Muscle of arm (tissue), 14 donors: ENCODE measurements at places on chromosomes 6 and 20. TPM values are rescaled to one million over a fixed set of nuclear protein-coding genes. Genes with fewer than 3 reads are reported as not detected.
A peak's percentile ranks its signal among the peaks of the same experiment; 100 is the strongest.

GRCh38 chr6:155093430-155093829 is 98.3 kb downstream of the TIAM2 start:
- no peak for DNase-seq

DNA sequence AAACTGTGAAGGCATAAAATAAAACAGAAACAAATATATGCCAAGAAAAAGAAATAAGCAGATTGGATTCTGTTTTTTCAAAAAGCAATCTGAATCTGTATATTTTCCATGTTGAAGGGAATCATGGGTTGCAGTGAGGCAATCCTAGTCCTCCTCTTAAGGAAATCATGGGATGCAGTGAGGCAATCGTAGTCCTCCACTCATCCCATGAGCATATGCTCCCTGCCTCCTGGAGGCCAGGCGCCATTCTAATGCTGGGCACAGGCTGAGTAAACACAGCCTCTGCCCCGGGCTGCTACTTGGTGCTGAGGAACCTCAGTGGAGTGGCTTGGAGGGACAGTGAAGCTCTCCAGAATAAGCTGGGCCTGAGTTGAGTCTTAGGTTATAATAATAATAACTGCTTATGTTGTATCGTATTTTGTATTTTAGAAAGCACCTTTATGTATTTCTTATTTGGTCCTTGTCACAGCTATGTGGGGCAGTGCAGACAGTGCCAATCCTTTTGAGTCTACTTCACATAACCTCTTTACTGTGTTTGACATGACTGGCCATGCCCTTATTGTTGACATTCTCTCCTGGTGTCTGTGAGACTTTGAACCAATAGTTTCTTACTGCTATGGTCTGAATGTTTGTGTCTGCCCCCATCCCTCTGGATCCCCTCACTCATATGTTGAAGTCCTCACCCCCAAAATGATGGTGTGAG is 56.6 kb upstream of the CITED2 start:
- no peak for DNase-seq

- peak; percentile 48 for DNase-seq
These were observed 194.9 kb downstream of the PHACTR1 start for GRCh38 chr6:12911427-12911826.

DNA sequence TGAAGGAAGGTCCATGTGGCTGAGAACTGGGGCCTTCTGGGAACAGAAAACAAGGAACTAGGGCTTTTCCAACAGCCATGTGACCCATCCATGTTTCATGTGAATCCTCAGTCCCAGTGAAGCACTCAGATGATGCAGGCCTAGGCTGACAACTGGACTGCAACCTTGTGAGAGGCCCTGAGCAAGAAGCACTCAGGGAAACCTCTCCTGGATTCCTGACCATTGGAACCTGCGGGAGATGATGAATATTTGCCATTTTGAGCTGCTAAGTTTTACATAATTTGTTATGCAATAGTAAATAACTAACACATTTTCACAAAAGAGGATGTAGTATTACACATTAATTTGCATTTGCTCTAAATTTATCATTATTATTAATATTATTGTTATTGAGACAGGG is 38.4 kb upstream of the HLA-G start:
- no peak for DNase-seq

The ARMC2 gene
- 10.2 TPM for polyA plus RNA-seq

GRCh38 chr6:41226752-41227151 is 1.4 kb upstream of the TREML4 start:
- DNase-seq: no peak

DNA sequence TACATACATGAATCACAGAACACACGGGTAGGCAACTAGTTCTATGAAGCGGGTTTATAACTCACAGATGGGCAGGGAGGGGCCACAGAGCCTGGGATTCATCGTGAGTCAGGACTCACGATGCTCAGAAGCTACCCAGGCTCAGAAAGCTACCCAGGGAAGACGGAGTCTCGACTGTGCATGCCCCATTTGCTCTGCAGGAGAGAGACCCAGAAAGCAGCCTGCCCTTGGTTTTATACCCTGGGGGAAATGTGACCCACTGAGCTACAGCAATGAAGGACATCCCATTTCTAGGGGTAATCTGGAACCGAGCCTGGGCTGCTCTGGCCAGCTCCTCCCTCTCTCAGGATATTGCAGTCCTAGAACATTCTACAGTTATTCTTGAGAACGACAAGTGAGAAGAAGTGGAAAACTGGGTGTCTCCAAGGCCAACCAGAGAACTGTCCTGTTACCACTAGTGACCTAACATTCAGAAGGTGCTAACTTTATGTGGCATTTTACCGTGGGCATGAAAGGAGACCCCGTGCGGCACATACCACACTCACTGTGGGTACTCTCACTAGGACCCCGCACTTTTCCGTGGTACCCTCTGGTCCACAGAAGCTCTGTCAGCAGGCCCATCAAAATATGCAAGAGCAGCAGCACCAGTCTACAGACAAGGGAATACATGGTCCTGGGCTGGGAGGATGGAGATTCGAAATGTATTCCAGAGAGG is 201.9 kb upstream of the PMEPA1 start:
- no peak for DNase-seq

The SIGLEC1 gene
- 2.9 TPM for polyA plus RNA-seq

The SAMD3 gene
- 2.3 TPM for polyA plus RNA-seq

DNA sequence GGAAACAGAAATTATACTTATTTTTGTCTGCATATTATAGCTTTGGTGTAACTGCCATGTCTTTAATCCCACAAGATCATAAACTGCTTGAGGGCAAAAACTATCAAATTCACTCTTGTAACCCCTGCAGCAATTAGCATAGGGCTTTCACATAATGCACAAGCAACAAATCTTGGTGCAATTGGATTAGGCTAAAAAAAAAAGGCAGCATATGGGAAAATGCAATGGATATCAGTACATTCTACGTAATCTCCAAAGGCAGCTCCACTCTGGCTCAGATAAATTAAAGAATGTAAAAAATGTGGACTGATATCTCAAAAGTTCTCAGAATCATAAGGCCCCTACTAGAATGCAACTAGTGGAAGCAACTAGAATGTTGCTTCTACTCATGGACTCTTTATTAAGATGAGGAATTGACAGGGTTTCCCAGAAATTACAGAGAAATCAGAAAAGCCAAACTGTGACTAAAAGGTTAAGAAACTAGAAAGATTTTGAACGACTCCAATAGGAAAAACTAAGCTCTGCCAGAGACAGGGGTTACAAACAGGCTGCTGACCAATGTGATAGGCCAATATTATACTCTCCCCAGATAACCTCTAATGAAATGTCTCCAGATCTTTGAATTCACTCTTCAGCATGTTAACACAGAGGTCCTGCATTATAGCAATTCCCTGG is 55.0 kb downstream of the FILIP1 start:
- DNase-seq: no peak

The CHD6 gene
- polyA plus RNA-seq: not detected

DNA sequence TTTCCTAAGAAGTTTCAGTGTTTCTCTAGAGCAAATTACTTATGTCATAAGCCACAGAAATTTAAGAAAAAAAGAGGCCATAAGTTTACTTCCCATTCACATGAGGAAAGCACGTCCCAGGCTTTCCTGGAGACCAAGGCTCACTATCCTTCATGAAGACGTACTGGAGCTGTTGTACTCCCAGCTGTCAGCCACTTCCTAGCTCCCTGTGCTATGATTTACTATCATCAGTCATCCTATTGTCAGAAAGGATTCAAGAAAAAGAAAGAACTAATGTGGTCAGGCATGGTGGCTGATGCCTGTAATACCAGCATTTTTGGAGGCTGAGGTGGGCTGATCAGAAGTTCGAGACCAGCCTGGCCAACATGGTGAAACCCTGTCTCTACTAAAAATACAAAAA is 337.4 kb upstream of the SOX4 start:
- no peak for DNase-seq

GRCh38 chr6:122352981-122353664 is 46.3 kb upstream of the HSF2 start:
- DNase-seq: peak; percentile 30

DNA sequence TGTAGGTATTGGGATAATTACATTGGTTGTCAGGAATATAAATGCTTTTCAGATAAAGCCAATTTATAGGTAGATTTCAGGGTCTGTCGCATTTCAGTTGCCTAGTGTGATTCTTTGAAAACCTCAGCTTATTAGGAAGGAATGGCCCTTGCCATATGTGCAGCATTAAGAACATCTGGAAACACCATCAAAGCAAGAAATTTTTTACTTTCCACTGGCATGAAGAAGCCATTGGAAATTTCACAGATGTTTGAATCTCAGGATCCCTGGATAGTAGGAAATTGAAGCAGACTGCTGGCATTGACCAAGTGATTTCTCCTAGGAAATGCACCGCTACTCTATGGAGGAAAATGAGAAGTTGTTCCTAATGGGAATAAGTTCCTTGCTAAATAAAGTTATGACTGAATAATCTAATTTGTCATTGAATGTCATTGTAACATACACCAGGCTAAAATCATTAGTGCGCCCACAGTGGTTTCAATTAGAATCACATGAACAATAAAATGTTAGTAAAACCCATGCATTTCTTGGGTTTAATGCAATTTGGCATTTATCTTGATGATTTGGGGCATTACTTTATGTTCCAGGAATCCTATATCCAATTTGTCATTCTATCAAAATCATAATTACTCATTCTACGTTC is 950.1 kb downstream of the EPHA7 start:
- DNase-seq: peak; percentile 36

The TFAP2A gene
- polyA plus RNA-seq: 14.4 TPM

- DNase-seq: no peak
These were observed 49.6 kb upstream of the RIPOR2 start for GRCh38 chr6:24985323-24985722.

DNA sequence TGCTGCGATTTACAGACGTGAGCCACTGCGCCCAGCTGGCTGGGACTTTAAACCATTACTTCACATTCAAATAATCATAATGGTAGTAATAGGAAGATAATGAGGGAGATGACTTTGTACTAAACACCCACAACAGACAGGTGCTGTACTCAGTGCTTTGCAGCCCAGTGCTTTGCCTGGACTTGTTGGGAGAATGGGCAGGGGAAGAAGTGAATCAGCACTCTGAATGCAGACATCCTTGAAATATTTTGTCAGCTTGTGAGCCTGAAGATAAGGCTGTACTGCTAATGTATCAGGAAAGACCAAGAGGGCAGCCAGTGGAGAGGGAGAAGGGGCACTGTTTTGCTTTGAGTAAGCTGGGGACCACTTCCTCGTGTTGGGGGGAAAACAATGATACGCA is 17.4 kb downstream of the NKX2-2 start:
- DNase-seq: no peak

DNA sequence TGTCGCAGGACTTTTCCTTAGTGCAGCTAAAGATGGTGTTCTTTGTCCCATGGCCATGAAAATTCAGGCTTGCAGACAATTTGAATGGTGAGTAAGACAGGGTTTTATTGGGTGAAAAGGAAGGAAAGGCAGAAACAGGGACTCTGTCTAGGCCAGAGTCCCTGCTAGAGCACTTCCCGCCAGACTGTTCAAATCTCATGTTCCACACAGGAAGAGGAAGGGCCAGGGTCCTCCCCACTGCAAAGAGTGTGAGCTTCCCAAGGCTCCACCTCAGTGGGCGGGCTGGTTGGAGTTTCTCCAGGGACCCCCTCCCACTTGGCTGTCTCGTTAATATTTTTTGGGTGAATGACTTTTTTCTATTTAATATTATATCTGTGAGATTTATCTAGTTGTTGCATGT is 29.0 kb downstream of the COL19A1 start:
- DNase-seq: no peak

DNA sequence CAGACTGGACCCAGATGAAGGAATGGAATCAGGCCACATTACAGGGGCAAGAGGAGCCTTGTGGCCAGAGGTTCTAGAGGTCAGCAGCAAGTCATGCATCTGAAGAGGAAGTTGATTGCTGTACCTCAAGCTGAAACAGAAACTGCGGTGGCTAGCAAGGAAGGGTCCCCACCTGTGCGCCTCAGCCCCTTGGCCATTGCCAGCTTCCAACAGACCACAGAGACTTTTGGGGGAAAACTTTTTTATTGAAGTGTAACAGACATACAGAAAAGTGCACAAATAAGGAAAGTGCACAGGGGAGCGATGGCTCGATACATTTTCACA is 26.8 kb upstream of the SLC9A8 start:
- DNase-seq: no peak

The PGC gene
- not detected for polyA plus RNA-seq

The HLA-A gene
- polyA plus RNA-seq: 102 TPM

The ID1 gene
- 29.6 TPM for polyA plus RNA-seq

The LST1 gene
- 6.3 TPM for polyA plus RNA-seq

DNA sequence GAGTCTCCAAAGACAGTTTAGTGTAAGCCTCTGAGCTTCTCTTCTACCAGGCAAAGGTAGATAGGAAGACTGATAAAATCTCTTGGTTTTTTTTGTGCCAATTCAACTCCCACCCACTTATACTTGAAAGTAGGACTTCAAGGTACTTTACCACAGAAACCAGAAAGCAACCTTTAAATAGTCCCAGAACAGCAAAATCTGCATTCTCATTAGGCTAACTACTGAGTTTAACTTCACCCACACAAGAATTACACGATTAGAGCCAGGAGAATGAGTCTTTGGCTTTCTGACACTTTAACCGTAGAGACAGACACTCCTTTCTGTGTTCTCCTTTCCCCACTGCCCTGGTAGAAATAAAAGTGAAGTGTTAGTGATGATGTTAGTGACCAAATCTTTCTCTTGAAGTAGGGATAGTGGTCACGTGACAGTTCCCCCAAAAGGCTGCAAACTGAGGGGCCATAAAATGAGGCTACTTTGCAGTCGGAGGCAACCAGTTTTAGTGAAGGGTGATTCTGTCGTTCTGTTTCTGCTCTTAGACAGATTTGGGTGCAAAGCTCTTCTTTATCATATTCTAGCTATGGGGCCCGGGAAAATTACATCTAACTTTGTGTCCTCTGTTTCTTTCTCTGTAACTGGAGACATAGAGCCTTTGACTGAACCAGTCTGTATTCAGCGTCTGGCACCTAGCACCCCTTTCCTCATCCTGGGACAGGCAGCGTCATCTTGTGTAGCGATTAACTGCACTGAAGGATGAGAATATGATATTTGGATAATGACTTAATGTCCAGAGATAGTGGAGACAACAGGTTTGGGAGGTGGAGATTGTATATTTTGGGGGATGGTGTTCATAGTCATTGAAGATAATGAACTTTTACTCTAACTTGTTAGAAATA is 206.4 kb upstream of the CITED2 start:
- DNase-seq: no peak

DNA sequence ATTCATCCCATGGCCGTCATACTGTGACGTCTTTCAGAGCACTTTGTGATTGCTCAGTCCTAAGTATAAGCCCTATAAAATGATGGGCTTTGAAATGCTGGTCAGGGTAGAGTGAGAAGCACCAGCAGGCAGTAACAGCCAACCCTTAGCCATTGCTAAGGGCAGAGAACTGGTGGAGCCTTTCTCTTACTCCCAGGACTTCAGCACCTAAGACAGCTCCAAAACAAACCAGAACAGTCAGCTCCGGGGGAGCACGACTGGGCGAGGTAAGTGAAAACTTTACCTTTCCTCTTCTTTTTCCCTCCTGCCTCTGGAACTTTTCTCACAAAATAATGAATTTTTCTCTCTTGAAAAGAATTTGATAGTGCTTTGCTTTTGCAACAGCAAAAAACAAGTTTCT is at the start of gene VIP:
Gene VIP, plus strand, starts transcription at position 104 of the 400 bp plus-strand sequence. CDS start 1,381 bp downstream, outside the sequence.
- peak; percentile 7 for DNase-seq

The DYNLT1 gene
- polyA plus RNA-seq: not detected

- no peak for DNase-seq
These were observed 643.6 kb upstream of the PTCHD4 start for GRCh38 chr6:48754641-48755040.
